ENCODE measurements at places on chromosomes 7 and 10.

- no peak for DNase-seq
These were observed 299.7 kb downstream of the PLXDC2 start for GRCh38 chr10:20115894-20116293.

DNA sequence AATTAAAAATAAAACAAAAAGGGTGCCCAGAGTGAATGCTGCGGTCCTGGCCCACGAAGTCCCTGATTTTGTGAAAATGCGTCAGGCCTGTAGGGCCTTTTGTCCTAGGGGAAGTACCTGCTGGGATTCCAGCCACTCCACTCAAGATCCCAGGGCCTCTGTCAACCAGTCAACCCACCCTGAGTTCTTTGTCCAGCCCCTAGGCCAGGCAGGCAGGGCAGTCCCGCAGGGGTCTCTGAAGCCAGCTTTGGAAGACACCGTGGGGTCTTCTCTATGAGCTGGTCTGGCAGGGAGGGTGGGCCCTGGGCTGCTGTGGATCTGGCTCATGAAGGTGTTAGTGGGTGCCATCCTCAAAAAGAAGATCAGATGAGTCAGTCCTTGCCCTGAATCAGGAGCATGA is 452.5 kb upstream of the MKI67 start:
- DNase-seq = no peak

GRCh38 chr10:80590585-80591125 is 53.0 kb downstream of the SH2D4B start:
- DNase-seq = no peak

DNA sequence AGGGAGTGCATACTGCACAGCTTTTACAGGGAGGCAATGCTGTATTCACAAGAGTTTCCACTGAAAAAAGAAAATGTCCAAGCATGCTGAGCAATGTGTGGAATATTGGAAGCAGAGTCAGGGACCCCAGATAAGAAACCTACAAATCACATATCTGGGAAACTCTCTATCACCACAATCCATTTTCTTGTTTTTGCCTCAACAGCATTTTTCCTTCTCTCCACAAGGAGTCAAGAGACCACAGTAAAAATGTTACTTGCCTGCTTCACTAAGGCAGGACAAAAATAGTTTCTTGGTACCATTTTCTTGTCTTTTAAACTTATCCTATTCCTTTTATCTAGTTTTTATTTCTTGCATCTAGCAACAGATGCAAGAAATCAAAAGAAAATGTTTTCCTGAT is 19.5 kb upstream of the PDE1C start:
- no peak for DNase-seq

- no peak for DNase-seq
These were observed 1.2 kb upstream of the SMARCD3 start for GRCh38 chr7:151249732-151250072.

DNA sequence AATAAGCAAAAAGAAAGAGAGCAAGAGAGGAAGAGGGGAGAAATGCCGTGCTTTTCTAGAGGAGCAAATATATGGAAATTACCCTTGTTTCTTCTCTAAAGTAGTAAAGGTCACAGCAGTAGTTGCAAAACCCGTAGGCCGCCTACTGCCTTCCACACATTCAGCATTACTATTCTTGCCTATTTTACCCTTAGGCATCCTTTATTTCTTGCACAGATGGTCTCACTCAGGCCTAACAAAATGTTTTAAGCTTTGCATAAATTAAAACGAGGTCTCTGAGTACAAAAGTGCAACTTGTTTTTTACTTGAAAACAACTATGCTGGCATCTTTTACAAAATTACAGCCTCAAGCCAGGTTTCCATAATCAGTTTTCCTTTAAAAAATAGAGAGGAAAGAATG is 644.6 kb downstream of the AUTS2 start:
- no peak for DNase-seq
